Eye (tissue), 1 donor: ENCODE measurements at places on chromosomes 6 and 20.

DNA sequence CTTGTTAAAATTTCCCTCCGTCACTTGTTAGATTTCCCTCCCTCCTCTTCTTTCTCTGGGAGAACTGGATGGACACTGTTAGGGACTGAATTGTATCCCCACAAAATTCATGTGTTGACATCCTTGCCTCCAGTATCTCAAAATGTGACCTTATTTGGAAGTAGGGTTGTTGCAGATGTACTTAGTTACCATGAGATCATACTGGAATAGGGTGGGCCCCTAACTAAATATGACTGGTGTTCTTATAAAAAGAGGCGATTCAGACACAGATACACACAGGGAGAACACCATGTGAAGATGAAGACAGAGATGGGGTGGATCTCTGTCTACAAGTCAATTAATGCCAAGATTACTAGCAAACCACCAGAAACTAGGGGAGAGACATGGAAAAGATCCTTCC, 139.5 kb downstream of the ALDH8A1 start:
- DNase-seq: no peak

- no peak for DNase-seq
Observed at GRCh38 chr20:40073535-40074111, 615.4 kb downstream of the MAFB start.

DNA sequence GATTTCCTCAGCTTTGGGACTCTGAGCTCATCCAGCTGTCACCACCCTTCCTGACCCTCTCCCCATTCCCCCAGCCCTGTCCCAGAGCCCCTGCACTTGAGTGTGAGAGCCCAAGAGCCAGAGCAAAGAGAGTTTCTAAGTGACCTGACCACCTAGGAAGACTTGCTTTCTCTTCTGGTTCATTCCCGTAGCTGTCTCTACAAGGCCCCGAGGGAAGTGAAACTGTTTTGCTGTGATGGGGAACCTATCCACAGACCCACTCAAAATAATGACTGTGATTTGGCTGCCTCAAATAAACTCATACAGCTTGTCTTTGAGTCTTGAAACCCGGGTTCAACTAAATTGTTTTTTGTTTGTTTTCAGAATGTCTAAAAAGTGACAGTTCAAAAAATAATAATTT, 74.6 kb upstream of the XRN2 start:
- no peak for DNase-seq

DNA sequence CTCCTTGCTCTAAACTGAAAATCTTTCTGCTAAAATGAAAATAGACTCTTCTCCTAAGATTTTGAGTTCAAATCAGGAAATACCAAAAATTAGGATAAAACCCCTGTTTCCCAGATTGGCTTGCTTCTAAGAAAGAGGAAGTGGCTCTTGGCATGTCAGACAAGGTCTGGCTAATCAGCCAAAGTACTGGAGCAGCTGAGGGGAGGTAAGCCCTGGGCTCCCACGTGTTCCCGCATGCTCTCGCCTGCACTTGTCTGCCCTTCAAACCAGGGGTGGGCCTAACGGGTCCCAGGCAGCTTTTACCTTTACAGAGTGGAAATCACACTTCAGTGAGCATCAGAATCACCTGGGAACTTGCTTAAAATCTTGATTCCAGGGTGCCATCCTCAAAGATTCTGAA, 43.2 kb upstream of the GABRR1 start:
- DNase-seq: no peak

DNA sequence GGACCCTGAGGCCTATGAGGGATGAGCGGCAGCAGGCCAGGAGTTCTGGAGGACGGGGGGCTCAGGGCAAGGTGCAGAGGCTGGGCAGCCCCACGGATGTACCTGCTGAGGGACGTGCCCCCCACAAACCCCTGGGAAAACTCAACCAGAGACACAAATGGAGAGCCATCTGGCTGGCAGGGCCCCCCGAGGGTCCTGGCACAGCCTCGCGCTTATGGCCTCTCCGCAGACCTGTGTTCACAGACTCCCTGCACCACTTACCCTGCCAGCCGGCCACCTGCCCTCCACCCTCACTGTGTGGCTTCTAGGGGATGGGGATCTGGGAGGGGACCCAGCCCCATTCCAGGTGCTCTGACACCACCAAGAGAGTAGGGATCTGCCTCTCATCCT, 3.4 kb upstream of the ZBTB46 start:
- DNase-seq: no peak

- DNase-seq: no peak
Observed at GRCh38 chr6:18099511-18099910, 23.0 kb downstream of the NHLRC1 start.

- DNase-seq: no peak
Observed at GRCh38 chr6:107638493-107638892, 148.6 kb downstream of the SOBP start.

- no peak for DNase-seq
Observed at GRCh38 chr6:13593103-13593502, 18.7 kb downstream of the SIRT5 start.

DNA sequence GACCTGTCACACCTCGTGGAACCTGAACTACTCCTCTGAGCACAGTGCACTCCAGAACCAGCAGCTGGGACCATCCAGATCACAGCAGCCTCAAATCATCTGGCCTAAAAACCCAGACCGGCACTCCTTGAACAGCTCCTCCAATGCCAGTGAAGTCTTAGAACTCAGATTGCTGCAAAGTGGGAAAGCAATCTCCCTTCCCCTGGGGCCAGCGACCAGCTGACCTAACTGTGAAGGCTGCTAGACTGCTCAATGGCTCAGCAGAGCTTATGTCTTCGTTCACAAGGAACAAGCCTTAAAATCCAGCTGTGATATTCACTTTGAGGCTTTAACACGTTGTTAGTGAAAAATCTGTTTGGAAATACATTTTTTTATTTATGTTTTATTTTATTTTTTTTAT, 243.2 kb downstream of the ANKRD60 start:
- DNase-seq: peak; percentile 81

DNA sequence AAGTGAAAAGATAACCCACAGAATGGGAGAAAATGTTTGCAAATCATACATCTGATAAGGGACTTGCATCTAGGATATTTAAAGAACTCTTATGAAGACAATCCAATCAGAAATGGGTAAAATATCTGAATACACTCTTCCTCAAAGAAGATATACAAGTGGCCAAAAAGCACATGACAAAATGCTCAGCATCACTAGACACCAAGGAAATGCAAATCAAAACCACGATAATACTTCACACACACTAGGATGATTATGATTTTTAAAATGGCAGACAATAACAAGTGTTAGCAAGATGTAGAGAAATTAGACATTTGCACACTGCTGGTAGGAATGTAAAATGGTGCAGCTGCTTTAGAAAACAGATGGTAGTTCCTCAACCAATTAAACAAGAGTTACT, 34.8 kb upstream of the SIRT5 start:
- no peak for DNase-seq

- DNase-seq: no peak
Observed at GRCh38 chr6:136749359-136749997, 42.8 kb downstream of the MAP3K5 start.

DNA sequence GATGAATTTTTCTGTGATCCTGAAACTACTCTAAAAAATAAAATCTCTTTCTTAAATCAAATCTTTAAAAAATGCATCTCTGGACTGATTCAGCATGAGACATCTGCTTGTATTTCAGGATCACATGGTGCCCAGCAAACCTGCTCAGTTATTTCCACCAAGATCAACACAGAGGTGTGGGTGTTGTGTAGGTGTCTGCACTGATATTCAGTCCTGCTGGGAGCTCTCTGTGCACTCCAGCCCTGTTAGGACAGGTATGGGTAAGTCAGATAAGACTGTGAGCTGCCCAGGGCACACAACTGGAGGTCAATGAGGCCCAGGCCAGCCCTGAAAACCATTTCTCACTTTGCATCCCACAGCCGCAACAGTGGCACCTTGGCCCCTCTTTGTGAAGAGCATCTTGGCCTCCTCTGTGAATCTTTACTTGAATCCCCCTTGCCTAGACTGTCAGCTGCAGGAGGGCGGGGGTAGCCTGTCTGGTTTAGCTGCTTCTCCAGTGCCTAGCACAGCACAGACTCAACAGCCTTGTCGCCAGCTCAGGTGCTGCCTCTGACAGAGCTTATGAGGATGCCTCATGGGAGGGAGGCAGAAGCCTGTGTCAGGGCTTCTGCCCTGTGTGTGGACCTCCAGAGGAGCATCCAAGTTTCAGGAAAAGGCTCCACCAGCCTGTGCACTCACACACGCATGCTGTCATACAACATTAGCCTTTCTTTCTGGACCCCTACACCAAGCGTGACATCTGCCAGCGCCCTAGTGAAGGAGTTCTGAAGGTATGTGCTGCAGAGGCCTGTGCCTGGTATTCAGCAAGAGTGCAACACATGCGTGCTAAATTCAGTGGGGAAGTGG, 187.6 kb upstream of the CST7 start:
- DNase-seq: no peak

GRCh38 chr20:61922936-61923335, 142.7 kb downstream of the TAF4 start:
- DNase-seq: no peak

DNA sequence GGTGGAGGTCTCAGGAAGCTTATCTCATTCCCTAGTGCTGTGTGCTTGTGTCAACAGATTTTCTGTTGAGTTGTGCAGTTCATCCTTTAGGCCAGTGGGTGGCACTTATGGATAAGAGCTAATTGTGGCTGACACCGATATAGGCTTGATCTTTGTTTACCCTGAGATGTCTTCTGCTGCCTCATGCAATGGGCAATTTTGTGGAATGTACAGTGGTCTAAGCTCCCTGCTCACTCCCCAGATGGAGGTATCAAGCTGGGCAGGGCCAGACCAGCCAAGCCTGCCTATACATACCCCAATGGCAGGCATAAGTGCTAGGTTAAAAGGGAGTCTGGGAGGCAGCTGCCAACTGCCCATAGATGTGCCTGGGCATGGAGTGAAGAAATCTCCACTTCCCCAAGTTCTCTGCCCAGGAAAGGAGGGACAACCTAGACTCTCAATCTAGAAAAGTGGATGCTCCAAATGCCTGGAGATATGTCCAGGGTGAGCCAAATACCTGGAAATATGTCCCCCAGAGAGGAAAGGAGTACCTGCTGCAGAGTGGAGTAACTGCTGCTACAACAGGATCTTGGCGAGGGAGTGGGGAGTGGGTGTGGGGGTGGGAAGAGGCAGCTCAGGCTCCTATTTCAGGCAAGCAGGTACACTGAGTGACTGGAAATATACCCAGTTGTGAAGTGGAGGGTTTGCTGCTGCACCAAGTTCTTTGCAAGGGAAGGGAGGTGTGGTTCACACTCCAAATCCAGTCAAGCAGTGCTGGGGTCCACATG, 53.2 kb upstream of the ARG1 start:
- no peak for DNase-seq

GRCh38 chr6:44116641-44117382, 10.4 kb downstream of the MRPL14 start:
- no peak for DNase-seq

DNA sequence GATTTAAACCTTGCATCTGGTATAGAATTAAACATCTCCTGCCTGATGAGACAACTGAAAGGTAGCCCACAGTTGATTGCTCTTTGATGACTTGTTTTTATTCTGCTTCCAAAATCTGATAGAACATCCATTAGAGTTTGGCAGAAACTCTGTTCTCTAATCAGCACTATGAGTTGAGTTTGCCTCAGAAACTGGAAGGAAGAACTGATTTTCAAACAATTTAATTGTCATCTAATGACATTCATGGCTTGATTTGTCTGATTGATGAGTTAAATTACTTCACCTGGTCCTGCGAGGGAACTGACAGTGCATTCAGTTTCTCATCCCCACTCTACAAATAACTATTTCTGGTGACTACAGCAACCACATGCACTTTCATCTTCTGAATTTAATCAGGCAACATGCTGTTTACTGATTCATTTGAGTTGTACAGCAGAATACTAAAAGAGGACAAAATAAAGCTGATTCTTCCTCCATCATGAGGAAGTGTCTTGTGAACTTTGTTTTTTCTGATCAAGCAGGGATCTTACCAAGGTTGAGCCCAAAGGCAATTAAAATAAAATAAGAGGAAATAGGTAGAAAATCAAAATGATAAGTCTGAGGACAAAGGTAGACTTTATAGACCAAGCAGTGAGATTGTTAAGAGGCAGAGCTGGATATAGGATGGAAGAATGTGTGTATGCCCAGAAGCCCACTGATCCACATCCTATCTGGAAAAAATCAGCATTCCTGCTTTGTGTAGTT, 15.7 kb upstream of the MRAP2 start:
- DNase-seq: no peak

- no peak for DNase-seq
Observed at GRCh38 chr6:5261545-5262109, 314 bp downstream of the FARS2 start.

- DNase-seq: peak; percentile 74
Observed at GRCh38 chr6:145733810-145734209, 1.5 kb downstream of the EPM2A start.

DNA sequence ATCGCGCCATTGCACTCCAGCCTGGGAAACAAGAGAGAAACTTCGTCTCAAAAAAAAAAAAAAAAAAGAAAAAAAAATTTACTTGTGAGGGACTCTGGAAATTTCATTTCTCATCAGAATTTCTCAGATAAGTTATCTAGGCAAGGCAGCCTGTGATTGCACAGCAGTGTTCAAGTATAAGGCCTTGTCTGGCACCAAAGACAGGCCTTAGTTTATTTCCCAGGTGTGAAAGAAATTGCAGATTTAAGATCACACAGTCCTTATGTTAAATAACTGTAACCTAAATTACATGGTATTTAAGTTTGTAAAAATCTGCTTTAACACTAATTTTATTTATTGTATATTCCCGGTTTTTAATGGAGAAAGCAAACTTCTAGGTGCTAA, 34.8 kb downstream of the HFE start:
- no peak for DNase-seq

GRCh38 chr20:41339957-41340326, 679 bp upstream of the LPIN3 start:
- peak; percentile 89 for DNase-seq

- no peak for DNase-seq
Observed at GRCh38 chr6:84779380-84779779, 15.0 kb upstream of the TBX18 start.

- DNase-seq: no peak
Observed at GRCh38 chr6:53598265-53598907, 53.5 kb upstream of the GCLC start.
